Stimulated activated naive CD8-positive, alpha-beta T cell treated with anti-CD3 and anti-CD28 coated beads, Interleukin-15, Interleukin-2, amounts not matched to agents 100 U/mL and 50 U/mL, for 24 hours (primary cell): ENCODE measurements at places on chromosomes 2 and 18.

GRCh38 chr18:59694824-59695223 is 2.4 kb downstream of the CCBE1 start:
- DNase-seq, result no peak

- no peak for DNase-seq
Observed at GRCh38 chr2:230949966-230950873, 25.2 kb upstream of the GPR55 start.

GRCh38 chr2:37713258-37713700 is 41.8 kb upstream of the CDC42EP3 start:
- peak; percentile 17 for DNase-seq

- no peak for DNase-seq
Observed at GRCh38 chr2:232929303-232930058, 59.4 kb downstream of the SNORC start.

- DNase-seq, result no peak
Observed at GRCh38 chr2:218961229-218961628, 1.8 kb downstream of the CDK5R2 start.

GRCh38 chr2:140248623-140249022 is 1468.4 kb upstream of the NXPH2 start:
- DNase-seq, result no peak

- DNase-seq, result peak; percentile 25
Observed at GRCh38 chr2:102657770-102658169, 38.4 kb downstream of the SLC9A2 start.

DNA sequence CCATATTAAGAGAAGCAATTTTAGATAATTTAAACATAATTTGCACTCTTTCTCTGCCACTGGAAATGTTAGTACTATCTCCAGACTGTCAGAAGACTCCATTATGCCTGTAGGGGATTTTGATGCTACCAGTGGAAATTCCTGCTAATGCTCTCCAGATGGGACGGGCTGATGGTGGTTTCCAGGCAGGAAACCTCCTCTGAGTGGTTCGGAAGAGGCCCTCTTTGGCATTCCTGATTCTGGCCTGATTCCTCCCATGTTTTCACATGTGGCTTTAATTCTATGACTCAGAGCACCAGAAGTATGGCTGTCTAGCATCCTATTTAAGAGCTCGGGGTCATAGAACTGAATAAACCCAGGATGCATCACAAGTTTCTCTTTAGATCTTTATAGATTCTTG is 70.9 kb upstream of the ST6GAL2 start:
- no peak for DNase-seq

DNA sequence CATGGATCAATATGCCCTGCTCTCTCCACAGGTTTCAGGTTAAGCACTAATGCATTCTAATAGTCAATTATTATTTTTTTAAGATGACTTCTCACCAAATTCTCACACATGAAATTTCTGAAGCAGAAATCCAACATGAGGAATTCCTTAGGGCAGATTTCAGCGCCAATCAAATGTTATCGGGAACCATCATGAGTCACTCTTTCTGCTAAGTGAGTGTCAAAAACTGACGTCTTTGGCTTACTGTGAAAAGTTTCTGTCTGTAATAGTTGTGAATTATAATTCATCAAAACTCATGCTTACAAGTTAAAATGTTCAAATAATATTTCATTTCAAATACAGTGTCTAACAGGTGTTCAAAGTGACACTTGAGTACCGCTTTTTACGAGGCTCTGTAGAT is 1038.6 kb downstream of the SOCS6 start:
- no peak for DNase-seq

GRCh38 chr2:219517954-219518778 is 3.9 kb downstream of the ASIC4 start:
- DNase-seq, result no peak

DNA sequence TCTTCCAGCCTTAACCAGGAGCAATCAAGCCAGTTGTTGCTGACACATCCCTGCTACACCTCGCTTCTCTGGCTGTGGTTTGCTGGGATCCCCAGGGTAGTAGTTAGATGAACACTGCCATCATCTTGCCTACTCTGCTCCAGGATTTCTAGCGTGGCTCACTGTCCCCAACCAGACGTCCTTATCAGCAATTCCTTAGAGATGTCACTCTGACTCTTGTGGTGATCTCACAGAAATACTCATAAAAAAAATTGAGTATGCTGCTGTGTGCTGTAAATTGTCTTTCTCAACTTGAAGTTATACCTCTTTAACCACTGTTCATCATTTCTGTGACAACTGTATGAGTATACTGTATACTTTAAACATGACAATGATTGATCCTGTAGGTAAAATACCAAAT is 63.2 kb downstream of the PLCL1 start:
- no peak for DNase-seq

GRCh38 chr2:17226941-17227490 is 291.2 kb downstream of the RAD51AP2 start:
- DNase-seq, result no peak

DNA sequence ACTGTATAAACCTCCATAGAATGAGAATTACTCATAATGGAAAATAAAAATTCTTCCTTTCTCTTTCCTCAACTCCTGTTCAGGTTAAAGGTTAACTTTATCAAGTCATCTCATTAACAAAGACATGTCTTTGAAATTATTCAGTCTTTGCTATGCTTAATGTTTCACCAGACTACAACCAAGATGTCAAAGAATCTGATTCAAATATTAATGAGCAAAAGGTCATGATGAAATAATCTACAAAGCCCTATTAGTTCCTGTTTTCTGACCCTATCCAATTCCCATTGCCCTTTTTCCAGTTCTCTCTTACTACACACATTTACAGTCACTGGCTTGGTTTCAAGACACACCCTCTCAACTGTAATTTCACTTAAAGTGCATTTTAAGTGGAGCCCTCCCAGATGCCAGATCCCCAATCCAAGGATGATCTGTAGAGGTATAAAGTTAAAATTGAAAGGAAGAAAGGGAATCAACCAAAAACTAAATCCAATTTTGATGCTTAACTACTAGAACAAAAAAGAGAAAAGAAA is 246.9 kb upstream of the CYP26B1 start:
- DNase-seq, result no peak

DNA sequence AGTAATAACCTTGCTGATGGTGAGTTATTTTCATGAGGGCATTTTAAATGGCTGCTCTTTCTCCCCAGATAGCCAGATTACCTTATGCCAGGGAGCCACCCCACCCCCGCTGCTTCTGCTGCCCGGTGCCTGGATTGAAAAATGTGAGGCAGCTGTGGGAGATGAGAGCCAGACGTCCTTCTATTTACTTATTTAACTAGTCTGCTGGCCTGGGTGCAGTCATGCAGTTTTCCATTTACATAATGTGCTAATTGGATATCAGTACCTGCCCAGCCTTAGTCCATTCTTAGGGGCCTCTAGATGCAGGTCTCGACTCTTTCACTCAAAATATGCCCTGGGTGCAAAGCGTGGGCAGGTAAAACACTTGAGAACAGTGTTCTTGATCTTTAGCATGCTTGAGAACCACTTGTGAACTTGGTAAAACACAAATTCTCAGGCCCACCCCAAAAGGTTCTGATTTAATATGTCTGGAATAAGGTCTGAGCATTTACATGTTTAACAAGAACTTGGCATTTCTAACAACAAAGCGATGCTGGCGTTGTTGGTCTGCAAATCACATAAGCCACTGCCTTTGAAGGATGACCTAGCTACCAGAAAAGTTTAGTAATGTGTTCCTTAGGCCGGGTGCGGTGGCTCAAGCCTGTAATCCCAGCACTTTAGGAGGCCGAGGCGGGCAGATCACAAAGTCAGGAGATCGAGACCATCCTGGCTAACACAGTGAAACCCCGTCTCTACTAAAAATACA is 154.3 kb downstream of the NRP2 start:
- DNase-seq, result no peak

DNA sequence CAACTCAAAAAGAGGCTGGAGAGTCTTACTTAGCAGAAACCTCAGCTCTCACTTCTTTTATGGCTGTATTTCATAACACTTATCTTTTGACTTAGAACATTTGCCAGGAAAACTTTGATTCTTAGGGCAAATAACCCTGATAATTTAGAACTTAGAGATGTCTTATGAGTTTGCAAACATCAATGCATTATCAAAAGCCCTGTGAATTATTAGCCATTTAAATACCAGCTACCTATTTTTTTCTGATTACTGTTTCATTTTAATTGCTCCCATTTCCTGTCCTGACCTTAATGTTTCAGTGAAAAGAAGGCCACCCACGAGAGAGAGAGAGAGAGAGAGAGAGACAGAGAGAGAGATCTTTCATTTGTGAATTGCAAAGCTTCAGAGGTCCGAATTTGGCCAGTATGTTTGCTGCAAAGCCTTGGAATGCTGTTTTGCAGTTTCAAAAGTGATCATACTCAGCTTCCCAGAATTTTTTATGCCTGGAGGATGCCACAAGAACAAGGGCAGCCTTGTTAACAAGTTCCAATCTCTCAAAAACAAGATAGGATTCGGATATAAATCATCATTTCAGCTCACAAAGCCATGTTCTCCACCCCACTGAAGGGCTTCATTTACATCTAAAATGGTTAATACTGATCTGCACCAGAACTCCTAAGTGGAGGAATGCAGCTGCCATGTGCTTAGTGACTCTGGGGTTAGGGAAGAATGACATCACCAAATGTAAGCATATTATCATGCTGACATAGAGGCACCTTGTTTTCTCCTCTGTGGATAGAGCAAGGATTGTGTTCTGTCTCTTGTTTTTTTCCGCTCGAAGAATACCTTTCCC is 478.2 kb downstream of the ARHGAP15 start:
- DNase-seq, result no peak

DNA sequence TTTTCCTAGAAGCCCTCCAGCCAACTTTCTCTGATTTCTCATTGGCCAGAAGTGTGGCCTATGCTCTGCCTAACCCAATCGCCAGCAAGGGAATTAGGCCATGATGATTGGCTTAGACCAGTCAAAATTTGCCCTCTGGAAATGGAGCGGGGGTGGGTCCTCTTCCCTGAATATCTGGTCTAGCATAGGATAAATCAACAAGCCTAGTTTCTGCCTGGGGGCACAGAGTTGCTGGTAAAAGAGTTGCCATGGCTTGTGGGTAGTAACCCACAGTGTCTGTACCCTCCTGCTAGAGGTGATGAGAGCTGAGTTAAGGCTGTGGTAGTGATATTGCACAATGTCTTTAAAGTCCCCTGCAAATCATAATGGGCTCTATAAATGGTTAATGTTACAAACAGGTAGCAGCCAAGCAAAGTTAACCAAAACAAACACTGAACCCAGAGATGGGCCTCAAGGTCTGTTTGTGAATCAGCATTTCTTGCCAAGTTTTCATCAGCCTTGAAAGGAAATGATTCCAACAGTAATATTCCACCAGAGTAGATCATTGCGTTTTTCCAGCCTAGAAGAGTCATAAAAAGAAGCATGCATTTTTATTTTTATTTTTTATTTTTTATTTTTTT is 19.3 kb downstream of the GALM start:
- DNase-seq, result no peak

GRCh38 chr2:60159519-60159918 is 393.9 kb downstream of the BCL11A start:
- DNase-seq, result no peak

- no peak for DNase-seq
Observed at GRCh38 chr2:28068527-28068926, 178.0 kb downstream of the BABAM2 start.

DNA sequence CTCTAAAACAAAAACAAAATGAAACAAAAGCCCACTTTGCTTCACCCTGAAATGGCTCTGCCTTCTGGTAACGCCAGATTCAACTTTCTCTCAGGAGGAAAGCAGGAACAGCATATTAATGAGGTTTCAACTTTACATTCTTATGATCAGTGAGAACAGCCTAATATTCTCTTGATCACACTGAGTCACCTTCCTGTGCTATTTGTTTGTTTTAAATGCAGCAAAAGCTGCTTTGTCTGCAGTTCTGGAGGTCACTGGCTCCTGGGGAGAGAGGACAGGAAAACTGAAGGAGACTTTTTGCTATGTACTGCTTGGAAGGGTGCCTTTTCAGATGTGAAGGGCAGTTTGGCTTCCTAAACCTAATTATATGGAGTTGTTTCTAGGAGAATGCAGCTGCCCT is 48.1 kb downstream of the MAIP1 start:
- DNase-seq, result no peak

DNA sequence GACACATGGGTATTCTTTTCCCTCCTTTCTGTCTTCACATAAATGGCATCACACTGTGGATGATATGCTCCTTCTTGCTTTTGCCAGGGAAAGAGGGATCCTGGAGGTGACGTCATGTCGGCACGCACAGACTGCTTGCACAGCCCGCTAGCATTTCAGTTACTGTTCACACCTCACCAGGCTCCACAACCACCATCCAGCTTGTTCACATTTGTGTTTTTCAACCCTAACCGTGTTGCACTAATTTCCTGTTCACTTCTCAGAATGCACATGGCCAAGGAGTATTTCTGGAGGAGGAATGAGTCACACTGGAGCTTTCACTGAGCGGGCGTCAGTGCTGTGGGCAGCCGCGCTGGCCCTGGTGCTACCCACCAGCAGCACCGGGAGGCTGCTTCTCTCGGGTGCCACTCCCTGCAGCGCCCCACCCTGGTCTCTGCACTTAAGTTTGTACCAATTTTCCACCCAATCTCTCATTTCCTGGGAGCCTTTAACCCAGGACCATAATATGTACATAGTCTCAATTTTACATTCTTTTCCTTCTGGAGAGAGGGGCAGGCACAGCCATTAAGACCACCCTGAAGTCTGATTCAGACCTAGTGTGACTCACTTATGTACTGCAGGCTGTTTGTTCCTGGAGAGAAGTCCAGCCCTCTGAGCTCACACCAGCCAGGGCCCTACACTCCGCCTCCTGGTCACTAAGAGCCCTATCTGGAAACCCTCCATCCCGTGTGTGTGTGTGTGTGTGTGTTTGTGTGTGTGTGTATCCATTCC is 65.1 kb downstream of the MBP start:
- peak; percentile 75 for DNase-seq

- no peak for DNase-seq
Observed at GRCh38 chr2:237459226-237459625, 27.8 kb upstream of the MLPH start.

DNA sequence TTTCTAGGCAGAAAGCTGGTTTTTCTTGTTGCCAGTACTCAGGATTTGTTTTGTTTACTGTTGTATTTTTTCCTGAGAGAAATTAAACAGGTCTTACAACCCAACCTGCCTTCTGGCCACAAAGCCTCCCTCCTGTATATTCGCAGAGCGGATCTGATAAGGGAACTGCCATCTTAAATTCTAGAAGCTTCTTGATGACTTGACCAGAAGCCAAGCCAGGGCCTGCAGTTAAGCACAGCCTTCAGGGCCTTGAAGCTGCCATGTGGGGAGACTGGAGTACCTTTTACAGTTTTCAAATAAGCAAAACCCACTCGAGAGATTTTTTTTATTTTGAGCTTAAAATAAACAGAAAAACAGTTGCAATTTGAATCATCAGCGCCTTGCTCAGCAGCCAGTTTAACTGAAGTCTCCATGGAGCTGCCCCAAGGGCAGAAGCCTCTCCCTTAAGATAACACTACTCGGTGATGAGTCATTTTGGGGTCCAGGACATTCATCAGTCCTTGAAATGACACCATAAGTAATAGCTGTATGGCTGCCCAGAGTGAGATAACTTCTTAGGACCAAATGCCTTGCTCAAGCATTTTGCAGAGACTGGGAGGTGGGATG is 51.5 kb upstream of the PHLPP1 start:
- no peak for DNase-seq

GRCh38 chr18:43830303-43830702 is 553.0 kb upstream of the SYT4 start:
- no peak for DNase-seq
